Renal cortical epithelial cell (primary cell): ENCODE measurements at places on chromosomes 16 and 17. TPM values are rescaled to one million over a fixed set of nuclear protein-coding genes. Genes with fewer than 3 reads are reported as not detected.

TOM1L2 gene
- 15.3 and 58.5 TPM in 2 replicates for total RNA-seq

HOXB5 gene
- 0.35 and 2.4 TPM in 2 replicates for total RNA-seq

UTS2R gene
- 0.10 TPM in 1 of 2 replicates, not detected in the other for total RNA-seq

KRT36 gene
- not detected in 2 replicates for total RNA-seq

CBFA2T3 gene
- total RNA-seq = not detected in 2 replicates

KRT32 gene
- not detected in 2 replicates for total RNA-seq

TACO1 gene
- total RNA-seq = 15.4 and 22.2 TPM in 2 replicates

WNK4 gene
- total RNA-seq = 1.9 and 9.7 TPM in 2 replicates

P2RX1 gene
- total RNA-seq = not detected in 2 replicates

TOM1L1 gene
- 127 and 132 TPM in 2 replicates for total RNA-seq

PIRT gene
- not detected in 2 replicates for total RNA-seq

KCNJ2 gene
- total RNA-seq = 0.55 and 1.2 TPM in 2 replicates

FAM234A gene
- total RNA-seq = 76.4 and 204 TPM in 2 replicates

HIGD1B gene
- total RNA-seq = not detected in 2 replicates

ATP1B2 gene
- total RNA-seq = 0.30 TPM in 1 of 2 replicates, not detected in the other

TMC7 gene
- 0.87 and 1.1 TPM in 2 replicates for total RNA-seq

RAPGEFL1 gene
- 1.8 TPM in 1 of 2 replicates, not detected in the other for total RNA-seq

ARHGAP44 gene
- 1.0 and 1.3 TPM in 2 replicates for total RNA-seq

DNASE1L2 gene
- total RNA-seq = 0.17 and 1.1 TPM in 2 replicates

CBLN1 gene
- total RNA-seq = not detected in 2 replicates

CLEC18C gene
- total RNA-seq = 0.60 and 4.3 TPM in 2 replicates

CD68 gene
- 4.2 and 7.6 TPM in 2 replicates for total RNA-seq

MYO15A gene
- total RNA-seq = 0.45 TPM in 1 of 2 replicates, not detected in the other

FOXN1 gene
- total RNA-seq = not detected in 2 replicates
